ENCODE measurements at places on chromosomes 3 and 15.

GRCh38 chr3:48518069-48518468 lies 14.1 kb upstream of the SHISA5 start:
- DNase-seq: no peak
- H3K4me1 ChIP-seq: no peaks in the 10 kb centered on the region
- H3K4me3 ChIP-seq: no peak overlapping the region
- peaks cover 15% of the 10 kb centered on the region for H3K36me3 ChIP-seq
- no peaks in the 10 kb centered on the region for H3K27me3 ChIP-seq

DNA sequence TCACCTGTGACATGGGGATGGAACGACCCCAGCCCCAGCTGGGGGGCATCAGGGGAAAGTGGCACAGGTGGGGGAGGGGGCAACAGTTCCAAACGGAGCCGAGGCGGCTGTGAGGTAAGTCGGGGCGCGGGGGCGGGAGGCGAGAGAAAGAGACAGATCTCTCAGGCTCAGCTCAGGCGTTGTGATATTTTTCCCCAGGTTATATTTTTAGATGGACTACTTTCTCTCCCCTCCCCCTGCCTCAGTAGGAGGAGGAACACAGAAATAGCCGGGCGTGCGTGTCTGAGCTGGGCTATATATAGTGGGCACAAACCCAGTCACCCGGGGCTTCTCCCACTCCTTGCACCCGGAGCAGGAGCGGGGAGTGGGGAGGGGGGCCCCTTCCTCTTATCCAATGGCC lies 91.0 kb upstream of the LINGO1 start:
- H3K27ac ChIP-seq: no peak overlapping the region
- H3K4me1 ChIP-seq: peaks cover 4% of the 10 kb centered on the region
- no peak overlapping the region for H3K4me3 ChIP-seq
- H3K27me3 ChIP-seq: no peaks in the 10 kb centered on the region

DNA sequence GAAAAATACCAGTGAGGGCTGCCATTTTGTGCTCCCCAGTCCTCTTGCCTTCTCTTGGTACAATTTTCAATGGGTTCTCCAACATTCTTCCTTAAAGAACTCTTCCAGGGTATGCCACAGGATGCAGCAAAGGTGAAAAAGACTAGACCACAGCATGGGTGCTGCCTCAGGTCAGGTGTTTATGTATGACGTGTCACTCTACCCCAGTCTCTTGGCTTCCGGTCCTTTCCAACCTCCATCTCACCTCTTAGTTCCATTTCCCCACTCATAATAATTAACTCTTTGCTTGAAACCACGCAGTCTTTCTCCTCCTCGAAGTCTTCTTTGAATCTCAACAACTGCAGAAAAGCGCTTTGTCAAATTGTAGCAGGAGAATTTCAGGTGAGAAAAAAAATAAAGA lies 104.7 kb upstream of the TBC1D5 start:
- no peak for DNase-seq
- no peak overlapping the region for H3K27ac ChIP-seq
- 0 out of 2 replicates have a peak, but pooled peaks cover 7% of the 10 kb centered on the region for H3K4me1 ChIP-seq

GRCh38 chr3:153045150-153045549 lies 116.9 kb upstream of the RAP2B start:
- DNase-seq: no peak
- H3K4me3 ChIP-seq: no peak overlapping the region
- H3K4me1 ChIP-seq: peaks cover 5% of the 10 kb centered on the region
- H3K27me3 ChIP-seq: no peaks in the 10 kb centered on the region
- H3K27ac ChIP-seq: no peak overlapping the region

DNA sequence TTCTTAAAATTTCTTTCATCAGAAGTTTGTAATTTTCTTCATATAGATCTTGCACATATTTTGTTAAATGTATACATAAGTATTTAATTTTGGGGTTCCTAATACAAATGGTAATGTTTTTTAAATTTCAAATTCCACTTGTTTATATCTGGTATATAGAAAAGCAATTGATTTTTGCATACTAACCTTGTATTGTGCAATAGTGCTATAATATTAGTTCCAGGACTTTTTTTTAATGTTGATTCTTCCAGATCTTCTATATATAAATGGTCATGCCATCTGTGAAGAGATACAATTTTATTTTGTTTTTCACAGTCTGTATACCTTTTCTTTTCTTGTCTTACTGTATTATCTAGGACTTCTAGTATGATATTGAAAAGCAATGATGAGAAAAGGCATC lies 665.0 kb downstream of the OTOL1 start:
- H3K36me3 ChIP-seq: peaks cover 11% of the 10 kb centered on the region
- H3K27me3 ChIP-seq: no peaks in the 10 kb centered on the region
- no peaks in the 10 kb centered on the region for H3K4me1 ChIP-seq
- no peak overlapping the region for H3K4me3 ChIP-seq
